ENCODE measurements at places on chromosomes 4 and X.

DNA sequence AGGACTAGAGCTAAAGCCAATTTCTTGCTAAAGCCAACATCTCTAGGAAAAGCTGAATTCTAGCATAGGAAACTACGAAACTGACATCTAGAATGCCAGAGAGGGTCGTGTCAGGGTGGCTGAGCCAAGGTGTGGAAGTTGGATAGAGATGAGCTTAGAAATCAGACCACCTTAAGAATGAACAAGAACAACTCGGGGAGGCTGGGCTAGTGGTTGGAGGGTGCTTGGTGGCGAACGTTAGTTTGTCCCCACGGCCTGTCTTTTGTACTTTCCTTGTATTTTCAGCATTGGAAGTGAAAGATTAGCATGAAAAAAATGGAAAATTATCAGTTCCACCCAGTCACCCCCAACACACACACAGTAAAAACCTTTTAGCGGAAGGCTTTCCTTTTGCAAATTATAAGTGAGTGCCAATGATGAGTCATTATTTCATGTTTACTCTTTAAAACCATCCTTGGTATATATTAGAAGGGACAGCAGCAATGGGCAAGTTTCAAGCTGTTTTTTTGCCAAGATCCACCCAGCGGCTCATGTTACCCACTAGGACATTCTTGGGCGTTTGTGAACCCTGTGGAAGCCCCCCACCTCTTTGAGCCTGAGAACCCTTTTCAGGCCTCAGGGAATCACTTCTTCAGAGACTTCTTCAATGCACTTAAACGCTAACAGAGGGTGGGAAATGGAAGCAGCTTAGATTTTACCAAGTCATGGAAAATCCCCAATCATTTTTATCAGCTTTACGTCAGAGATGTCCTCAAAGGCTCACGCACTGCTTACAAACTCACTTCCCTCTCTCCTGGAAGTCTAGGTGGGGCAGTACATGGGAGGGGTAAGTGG, 4.9 kb upstream of the PPEF1 start:
- no peak for DNase-seq

GRCh38 chr4:159240687-159241086, 137.8 kb downstream of the RAPGEF2 start:
- DNase-seq, result no peak

DNA sequence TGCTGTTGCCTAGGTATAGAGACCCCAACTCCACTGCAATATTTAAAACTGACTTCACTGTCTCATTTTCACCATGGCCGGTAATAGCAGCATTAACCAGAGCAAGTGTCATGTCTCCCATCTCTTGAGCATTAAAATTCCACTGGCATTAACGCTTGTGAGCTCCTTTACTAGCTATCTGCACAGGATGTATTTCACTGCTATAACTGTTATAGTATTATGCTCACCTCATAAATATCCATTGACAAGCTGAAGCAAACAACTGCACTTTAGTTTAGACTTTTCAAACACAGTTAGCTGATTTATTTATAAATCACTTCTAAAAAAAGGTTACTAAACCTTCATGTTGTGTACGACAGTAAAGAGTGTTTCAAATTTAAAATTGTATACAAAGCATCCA, 157.8 kb downstream of the ANTXR2 start:
- no peak for DNase-seq

GRCh38 chr4:108031427-108032083, 41.9 kb downstream of the HADH start:
- no peak for DNase-seq

DNA sequence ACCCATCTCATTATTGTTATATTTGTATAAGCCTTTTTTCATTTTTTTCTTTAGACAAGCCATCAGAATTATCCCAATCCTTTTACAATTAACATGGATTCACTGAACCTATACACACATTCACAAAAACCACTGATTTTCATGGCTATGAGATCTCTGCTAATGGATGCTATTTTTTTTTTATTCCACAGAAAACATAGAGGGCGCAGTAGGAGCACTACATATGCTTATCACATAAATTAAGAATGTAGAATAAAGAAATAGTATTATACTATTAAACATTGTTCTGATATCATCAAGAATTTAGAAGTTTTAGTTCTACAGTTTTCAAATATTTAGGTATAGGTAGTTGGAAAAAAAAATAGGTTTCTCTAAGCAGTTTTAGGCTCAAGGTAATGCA, 1477.4 kb downstream of the ARAP2 start:
- DNase-seq, result no peak

- no peak for DNase-seq
Observed at GRCh38 chr4:1958276-1959103, 50.3 kb downstream of the NELFA start.

DNA sequence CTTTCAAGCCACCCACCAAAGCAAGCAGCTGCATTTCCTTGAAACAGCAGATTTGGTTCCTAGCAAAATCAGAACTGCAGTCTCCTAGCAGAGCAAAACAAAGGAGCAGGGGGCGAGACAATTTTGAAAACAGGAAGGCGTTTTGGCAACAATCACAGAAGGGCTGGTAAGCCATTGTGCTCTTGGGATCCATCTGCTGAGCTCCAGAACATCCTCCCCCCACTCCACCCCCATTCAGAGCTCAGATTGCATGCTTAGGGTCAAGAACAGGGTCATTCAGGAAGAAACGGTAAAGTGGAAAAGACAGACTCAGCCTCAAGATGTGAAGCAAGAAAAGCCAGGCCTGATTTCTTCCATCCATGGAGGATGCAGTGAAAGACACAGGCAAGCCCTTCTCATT, 7.6 kb upstream of the PCDH19 start:
- no peak for DNase-seq

- no peak for DNase-seq
Observed at GRCh38 chrX:152902502-152902820, 4.6 kb downstream of the ZNF185 start.

DNA sequence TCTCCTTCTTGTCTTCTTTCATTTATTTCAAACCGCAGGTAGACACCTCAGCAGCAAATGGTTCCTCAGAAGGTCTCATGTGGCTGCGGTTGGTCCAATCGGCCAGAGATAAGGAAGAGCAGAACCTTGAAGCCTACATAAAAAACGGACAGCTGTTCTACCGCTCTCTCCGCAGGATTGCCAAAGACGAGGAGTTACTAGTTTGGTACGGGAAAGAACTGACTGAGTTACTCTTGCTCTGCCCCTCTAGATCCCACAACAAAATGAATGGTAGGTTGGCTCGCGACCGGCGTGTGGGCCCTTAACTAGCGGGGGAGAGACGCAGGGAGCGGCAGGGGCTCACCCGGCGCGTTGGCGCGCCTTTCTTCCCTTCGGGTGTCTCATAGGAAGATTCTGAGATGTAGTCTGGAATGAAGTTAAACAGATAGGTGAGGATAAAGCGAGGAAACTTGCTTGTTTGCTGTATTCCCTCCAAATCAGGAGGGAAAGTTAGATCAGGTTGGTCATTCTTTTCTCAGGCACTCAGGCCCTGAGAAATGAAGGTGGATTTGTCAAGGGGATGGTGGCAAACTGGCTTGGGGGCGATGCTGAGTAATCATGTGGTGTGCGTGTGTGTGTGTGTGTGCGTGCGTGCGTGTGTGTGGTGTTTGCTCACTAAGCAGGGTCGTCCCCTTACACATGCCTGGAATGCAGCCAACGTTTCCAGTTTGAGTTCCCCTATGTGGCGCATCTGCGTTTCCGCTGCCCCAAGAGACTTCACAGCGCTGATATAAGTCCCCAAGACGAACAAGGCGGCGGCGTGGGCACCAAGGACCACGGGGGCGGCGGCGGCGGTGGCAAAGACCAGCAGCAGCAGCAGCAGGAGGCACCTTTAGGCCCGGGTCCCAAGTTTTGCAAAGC, 4.2 kb downstream of the PRDM8 start:
- DNase-seq, result peak; percentile 67

DNA sequence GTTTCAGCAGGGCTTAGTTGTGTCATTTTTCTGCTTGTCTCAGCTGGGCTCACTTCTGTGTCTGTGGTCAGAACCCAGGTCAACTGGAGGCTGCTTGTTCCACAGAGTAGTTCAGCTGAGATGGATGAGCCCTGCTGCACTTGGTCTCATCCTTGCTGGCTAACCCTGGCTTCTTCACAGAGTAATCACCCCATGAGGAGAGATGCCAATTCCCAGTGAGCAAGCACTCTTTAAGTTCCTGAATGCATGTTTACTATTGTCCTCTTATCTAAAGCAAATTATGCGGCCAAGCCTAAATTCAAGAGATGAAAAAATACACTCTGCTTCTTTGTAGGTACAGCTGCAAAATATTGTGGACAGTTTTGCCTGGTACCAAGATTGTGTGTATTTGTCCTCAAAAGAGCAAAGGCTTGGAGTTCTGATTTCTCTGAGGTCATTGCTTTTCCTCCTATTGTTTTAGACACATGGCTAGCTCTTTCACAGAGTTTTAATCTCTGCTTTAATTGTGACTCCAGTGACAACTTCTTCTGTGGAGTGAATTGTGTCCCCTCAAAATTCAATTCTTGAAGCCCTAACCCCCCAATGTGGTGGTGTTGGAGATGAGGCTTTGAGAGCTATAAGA, 236.6 kb upstream of the ANKRD50 start:
- no peak for DNase-seq

DNA sequence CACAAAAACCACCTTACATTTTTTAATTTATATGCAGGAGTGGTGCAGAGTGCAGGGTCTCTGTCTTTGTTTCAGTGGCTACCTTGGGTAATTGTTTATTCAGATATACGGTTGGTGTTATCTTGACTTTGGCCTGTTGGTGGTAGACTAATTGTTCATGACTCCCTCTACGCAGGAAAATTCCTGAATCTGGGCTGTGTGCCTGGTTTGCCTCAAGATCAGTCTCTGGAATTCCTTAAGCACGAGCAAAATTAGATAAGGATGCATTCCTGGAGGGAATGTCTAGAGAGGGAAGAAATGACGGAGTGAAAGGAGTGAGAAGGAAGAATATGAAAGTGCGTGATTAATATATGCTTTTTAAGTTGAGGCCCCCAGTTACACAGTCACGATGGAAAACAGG, 576.9 kb upstream of the PCDH10 start:
- no peak for DNase-seq

GRCh38 chr4:159015841-159016240, 87.0 kb upstream of the RAPGEF2 start:
- DNase-seq, result no peak

- DNase-seq, result no peak
Observed at GRCh38 chr4:17339376-17339775, 172.5 kb downstream of the QDPR start.

GRCh38 chr4:70583952-70584834, 7.9 kb upstream of the AMBN start:
- no peak for DNase-seq

DNA sequence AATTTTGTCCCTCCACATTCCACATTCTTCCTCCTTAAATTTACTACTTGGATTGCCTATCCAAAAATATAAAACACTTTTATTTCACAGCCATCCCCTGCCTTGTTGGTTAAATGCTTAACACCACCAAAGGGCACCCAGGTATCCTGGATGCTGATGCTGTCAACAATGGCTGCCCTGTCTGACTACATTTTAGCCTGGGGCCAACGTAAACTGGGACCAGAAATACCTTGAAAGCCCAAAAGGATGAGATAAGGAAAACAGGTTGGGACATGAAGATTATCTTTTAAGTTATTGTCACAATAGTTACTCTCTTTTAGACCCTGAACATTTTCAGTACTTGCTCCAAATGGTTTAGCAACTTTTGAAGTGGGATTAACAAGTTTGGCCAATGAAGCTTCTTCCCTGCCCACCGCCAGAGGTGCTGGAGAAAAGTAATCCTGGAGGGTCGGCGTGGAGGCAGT, 775 bp upstream of the YIPF6 start:
- DNase-seq, result no peak

GRCh38 chrX:77450996-77451395, 3.8 kb downstream of the FGF16 start:
- no peak for DNase-seq

- no peak for DNase-seq
Observed at GRCh38 chr4:2924286-2924685, 38.9 kb downstream of the NOP14 start.

GRCh38 chr4:110508827-110509710, 33.1 kb downstream of the ENPEP start:
- DNase-seq, result no peak

Measured in right kidney (tissue), 9 donors.